Aorta (tissue), 5 donors: ENCODE measurements at places on chromosomes 12 and 14. TPM values are rescaled to one million over a fixed set of nuclear protein-coding genes. Genes with fewer than 3 reads are reported as not detected.

GRCh38 chr14:92693998-92694795 is 54.2 kb downstream of the LGMN start:
- peak; percentile 46 for DNase-seq

GRCh38 chr12:120126635-120127005 is 10.1 kb upstream of the RAB35 start:
- DNase-seq: peak; percentile 85

GRCh38 chr14:90513161-90514014 is 116.6 kb downstream of the CALM1 start:
- DNase-seq: peak; percentile 87

CNIH1 gene
- total RNA-seq: 83.3 TPM

DBX2 gene
- total RNA-seq: 0.27 TPM
